ENCODE measurements at places on chromosomes 13 and 19. TPM values are rescaled to one million over a fixed set of nuclear protein-coding genes. Genes with fewer than 3 reads are reported as not detected.

The HIPK4 gene
- 0.72 TPM for total RNA-seq

GRCh38 chr19:49988433-49988832 lies 27.5 kb upstream of the SIGLEC11 start:
- DNase-seq = no peak

The CEACAM20 gene
- total RNA-seq = not detected

DNA sequence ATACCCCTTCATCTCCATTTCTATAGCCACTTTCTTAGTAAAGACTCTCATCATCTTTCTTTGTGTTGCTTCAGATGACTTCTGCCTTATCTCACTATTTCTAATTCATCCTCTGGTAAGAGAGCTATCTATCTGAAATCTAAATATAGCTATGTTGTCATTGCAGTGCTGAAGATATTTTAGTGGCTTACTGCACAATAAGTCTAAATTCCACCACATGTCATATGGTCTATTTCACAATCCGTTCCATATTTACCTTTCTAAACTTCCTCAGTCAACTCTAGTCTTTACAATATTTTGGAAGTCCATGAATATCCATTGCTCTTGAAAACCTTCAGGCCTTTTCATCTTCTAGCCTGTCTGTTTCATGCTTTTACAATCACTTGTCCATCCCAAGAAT lies 465.1 kb upstream of the SLC10A2 start:
- no peak for DNase-seq

- DNase-seq = no peak
These were observed 132.1 kb upstream of the SPACA7 start for GRCh38 chr13:112244061-112244460.

DNA sequence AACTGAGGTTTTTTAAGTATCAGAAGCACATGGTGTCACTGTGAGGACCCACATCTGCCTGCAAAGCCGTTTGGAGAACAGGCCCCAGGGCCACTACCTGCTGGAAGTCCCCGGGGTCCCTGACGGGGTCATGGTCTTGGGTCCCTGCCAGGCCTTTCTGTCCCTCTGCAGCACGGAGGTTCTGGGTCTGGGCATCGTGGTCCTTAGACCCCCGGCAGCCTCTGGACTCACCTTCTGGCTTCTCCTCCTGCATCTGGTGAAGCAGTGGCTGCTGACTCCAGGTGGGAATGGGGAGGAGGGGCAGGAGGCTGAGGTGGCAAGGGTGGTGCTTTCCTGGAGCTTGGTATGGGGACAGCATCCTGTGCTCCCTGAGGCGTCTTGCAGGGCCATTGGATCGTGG lies 198.6 kb downstream of the TEX29 start:
- DNase-seq = no peak

The CEACAM4 gene
- not detected for total RNA-seq

GRCh38 chr13:49840266-49840665 lies 47.8 kb upstream of the KPNA3 start:
- no peak for DNase-seq

DNA sequence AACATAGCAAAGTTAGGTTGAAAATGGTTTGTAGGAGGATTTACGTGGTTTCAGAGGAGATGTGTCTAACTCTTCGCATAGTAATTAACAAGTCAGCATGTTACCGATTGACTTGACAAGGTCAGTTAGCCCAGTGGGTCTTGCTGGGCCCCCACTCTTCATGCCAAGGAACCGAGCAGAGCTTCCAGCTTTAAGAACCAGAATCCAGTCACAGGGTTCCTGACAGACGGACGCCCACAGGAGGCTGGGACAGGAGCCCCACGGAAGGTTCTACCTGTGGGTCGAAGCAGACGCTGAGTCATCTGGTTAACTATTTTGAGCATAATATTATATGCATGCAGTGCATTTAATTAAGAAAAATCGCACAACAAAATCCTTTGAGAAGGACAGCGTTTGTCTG lies 3.5 kb downstream of the TMEM255B start:
- no peak for DNase-seq

GRCh38 chr13:114064450-114065140 lies 67.8 kb downstream of the RASA3 start:
- DNase-seq = peak; percentile 54

- peak; percentile 74 for DNase-seq
These were observed 3.1 kb upstream of the TNFAIP8L1 start for GRCh38 chr19:4636151-4636717.

DNA sequence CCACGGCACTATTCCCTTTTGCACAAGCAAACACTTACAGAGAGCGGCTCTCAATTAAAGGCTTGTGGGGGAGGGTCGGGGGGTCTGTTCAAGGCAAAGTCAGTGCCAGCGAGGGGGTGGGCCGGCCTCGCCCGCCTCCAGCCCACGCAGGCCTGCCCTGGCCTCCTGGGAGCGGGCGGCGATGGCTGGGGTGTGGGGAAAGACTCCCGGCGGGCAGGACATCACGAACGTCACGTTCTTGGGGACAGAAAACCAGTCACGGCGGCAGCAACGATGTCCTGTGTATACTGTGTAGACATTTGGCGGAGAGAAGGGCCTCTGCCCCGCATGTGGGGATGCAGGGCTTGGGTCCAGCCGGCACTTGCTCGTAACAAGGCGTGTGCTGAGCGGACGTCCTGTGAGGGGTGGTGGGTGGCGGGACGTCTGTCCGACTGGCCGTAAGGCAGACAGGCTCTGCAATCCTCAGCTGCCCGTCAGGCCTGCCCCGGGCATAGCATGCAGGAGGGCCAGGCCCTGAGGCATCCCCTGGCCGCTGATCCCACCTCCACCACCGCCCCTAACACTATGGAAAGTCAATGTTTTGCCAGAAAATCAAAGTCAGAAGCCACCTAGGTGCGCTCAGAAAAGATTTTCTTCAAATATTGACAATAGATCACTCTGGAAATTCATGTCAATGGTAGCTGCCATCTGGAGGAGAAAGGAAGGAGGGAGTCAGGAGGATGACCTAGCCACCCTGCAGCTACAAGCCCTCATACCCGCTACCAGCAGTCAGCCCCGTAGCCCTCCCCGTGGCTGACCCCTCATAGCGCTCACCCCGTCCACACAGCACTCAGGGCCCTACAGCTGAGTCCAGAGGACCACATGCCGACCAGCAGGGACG lies 5.8 kb upstream of the EPHX3 start:
- no peak for DNase-seq

The ZIM2 gene
- total RNA-seq = 24.1 TPM

DNA sequence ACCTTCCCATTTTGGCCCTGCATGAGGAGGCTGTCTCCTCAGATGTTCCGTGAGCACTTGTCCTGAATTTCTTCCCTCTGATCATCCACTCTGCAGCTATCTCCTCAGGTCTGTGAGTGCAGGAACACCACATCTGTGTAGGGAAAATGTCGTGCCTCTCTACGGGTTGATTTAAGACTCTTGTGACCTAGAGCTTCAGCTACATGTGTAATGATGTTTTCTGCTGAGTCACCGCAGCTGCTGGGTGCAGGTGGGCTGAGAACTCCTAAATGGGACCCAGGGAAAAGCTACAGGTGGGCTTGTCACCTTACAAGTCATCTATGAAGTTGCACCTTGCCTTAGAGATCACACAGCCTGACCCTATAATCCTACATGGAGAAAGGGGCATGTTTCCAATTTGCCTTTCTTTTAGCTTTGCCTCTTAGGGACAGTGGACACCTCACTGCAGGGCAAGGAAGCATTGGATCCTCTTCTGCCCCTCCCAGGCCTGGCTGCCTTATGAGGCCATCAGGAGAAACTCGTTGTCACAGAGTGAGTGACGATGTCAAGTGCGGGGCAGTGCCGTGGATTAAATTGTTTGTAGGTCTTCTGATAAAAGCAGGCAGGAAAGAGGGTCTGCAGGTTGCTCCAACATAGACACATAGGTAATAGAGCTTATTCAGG lies 122.3 kb downstream of the DNAJC15 start:
- no peak for DNase-seq

The FCAR gene
- total RNA-seq = not detected

DNA sequence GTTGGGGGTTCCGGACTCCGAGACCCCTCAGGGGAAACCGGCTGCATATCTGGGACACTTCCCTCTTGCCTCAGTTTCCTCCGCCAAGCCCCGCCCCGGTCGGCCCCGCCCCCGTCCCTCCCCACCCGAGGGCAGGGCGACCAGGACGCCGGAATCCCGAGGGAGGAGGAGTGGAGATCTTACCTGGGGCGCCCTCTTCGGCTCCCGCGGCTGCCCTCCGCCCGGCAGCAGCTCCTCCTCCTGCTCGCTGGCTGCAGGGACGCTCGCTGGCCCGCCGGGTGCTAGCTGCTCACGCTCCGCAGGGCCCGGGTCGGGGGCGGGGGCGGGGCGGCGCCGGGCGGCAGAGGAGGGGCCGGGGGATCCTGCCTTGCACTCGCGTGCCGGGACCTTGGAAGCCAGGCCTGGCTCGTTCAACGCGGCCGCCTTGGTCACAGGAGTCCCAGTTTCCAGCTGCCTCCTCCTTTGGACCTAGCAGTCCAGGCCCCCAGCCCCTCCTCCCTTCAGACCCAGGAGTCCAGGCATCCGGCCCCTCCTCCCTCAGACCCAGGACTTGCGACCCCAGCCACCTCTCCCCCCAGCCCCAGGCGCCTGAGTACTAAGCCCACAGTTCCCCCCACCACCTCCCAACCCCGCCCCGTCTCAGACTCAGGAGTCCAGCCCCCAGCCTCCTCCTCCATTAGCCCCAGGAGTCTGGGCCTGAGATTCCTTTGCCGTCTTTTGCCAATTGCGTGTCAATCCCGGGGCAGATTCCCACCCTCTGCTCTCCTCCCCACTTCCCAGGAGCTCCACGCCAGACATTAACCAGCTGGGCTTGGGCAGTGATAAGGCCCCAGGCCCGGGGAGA lies at the start of gene NTF4:
NTF4 (minus strand) TSS at position 51 of the 844 bp plus-strand sequence. CDS start 2,821 bp downstream, outside the sequence.
- peak; percentile 64 for DNase-seq

The AP1M2 gene
- 8.2 TPM for total RNA-seq

GRCh38 chr13:27406178-27406939 lies 18.1 kb upstream of the GTF3A start:
- peak; percentile 32 for DNase-seq

GRCh38 chr13:95516492-95516891 lies 36.0 kb upstream of the CLDN10 start:
- DNase-seq = no peak

The ATCAY gene
- 0.24 TPM for total RNA-seq

GRCh38 chr19:41951686-41952172 lies 7.4 kb downstream of the RABAC1 start:
- peak; percentile 73 for DNase-seq
